ENCODE measurements at places on chromosomes 2 and 18.

DNA sequence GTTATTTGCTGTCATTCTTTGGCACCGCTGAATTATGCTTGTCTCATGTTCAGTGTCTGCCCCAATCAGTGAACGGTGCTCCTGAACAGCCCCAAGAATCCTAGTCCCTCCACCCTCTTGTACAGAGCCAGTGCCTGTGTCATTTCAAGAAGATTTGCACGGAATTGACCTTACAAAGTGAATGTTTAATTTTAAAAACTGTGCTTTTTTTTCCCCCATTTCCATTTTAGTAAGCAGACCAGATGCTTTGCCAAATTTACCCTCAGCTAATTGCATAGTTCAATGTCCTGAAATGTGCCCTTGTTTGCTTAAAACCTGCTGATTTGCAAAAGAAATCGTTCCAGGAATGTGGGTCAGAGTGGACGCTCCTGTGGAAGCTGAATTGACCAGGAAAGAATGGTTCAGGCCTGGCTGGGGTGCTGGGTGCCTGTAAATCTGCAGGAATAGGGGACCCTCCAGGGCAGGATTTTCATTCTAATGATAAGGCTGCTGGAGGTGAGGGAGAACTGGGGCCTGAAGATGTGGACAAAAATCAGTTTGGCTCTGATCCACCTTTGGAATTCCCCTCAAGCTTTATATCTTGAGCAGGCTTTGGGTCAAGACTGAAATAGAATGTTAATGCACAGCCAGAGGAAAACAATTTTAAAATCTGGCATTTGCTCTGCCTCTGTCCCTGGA, 20.1 kb downstream of the TMEM17 start:
- no peak for DNase-seq

- no peak for DNase-seq
These were observed 54.7 kb downstream of the E2F6 start for GRCh38 chr2:11411244-11411643.

GRCh38 chr2:129492548-129492947, 486.9 kb upstream of the RAB6C start:
- DNase-seq = no peak

DNA sequence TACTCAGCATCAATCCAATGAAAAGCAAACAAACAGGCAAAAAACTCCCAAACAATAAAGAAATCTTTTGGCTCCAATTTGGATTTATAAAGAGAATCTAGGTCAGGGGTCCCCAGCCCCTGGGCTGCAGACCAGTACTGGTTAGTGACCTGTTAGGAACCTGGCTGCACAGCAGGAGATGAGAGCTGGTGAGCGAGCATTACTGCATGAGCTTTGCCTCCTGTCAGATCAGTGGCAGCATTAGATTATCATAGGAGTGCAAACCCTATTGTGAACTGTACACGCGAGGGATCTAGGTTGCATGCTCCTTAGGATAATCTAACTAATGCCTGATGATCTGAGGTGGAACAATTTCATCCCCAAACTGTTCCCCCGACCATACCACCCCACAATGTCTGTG, 102.2 kb downstream of the KIAA1328 start:
- DNase-seq = no peak

GRCh38 chr2:97660044-97660774, 3.6 kb downstream of the ACTR1B start:
- no peak for DNase-seq
